ENCODE measurements at places on chromosomes 2 and 18.
A peak's percentile ranks its signal among the peaks of the same experiment; 100 is the strongest.

- DNase-seq, result no peak
These were observed 29.7 kb downstream of the IKZF2 start for GRCh38 chr2:213121690-213122089.

- no peak for DNase-seq
These were observed 24.0 kb upstream of the MARCO start for GRCh38 chr2:118918017-118918416.

- no peak for DNase-seq
These were observed 98.8 kb downstream of the HS6ST1 start for GRCh38 chr2:128219891-128220290.

GRCh38 chr2:176415937-176416499 lies 146.8 kb downstream of the MTX2 start:
- no peak for DNase-seq

GRCh38 chr2:204770735-204771134 lies 225.5 kb downstream of the PARD3B start:
- no peak for DNase-seq

DNA sequence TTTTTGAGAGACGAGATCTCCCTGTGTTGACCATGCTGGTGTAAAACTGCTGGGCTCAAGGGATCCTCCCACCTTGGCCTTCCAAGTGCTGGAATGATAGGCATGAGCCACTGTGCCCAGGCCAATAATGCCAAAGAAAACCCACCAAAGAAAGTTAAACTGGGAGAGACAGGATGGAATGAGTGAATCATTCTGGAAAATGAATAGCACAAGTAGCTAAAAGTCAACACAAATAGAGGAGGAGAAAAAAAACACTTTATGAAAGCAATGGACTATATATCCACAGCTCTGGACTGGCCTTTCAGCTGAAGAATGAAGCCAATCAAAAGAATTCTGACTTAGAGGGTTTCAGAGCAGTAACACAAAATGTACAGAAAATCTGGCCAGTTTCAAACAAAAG lies 23.9 kb downstream of the IAH1 start:
- no peak for DNase-seq

- no peak for DNase-seq
These were observed 374.0 kb downstream of the NCKAP5 start for GRCh38 chr2:133194362-133194655.

DNA sequence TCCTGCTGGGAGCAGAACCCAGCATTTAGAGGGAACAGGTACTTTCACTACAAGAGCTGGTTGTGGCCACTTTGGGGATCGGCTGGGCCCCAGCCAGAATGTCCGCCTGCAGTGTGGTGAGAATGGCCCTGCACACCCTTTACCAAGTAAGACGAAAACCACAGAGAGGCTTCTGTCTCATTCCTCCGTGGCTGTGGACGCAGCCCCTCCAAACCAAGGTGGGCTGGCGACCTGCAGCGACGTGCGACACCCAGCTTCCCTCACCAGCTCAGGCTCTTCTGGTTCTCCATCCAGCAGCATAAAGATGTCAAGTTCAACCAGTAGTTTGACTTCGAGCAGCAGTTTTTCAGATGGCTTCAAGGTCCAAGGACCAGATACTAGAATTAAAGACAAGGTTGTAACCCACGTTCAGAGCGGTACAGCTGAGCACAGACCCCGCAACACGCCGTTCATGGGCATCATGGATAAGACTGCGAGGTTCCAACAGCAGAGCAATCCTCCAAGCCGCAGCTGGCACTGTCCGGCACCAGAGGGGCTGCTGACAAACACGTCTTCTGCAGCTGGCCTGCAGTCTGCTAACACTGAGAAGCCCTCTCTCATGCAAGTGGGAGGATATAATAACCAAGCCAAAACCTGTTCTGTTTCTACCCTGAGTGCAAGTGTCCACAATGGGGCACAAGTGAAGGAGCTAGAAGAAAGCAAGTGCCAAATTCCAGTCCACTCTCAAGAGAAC lies 56.2 kb downstream of the WDSUB1 start:
- no peak for DNase-seq

- DNase-seq, result no peak
These were observed 137.9 kb downstream of the RDH14 start for GRCh38 chr2:18422432-18423165.

DNA sequence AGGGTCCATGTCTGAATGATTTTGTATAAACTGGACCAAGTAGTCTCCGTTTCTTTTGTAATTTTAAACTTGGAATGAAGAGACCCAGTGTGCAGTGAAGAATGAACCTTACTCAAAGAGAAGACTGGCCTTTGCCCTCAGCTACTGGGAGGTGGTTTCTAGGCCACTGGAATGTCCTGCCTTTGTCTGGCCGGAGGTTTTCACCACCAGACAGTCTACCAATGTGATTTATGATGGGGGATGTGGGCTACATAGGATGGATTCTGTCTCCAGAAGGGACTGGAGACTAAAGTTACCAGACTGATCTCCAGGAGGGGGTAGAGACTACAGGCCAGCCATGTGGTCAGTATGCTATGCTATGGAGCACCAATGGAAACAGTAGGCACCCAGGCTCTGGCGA lies 42.8 kb upstream of the RAB31 start:
- DNase-seq, result no peak

- DNase-seq, result no peak
These were observed 31.5 kb upstream of the MFF start for GRCh38 chr2:227293531-227293930.

GRCh38 chr2:232897598-232898408 lies 27.7 kb downstream of the SNORC start:
- DNase-seq, result no peak

DNA sequence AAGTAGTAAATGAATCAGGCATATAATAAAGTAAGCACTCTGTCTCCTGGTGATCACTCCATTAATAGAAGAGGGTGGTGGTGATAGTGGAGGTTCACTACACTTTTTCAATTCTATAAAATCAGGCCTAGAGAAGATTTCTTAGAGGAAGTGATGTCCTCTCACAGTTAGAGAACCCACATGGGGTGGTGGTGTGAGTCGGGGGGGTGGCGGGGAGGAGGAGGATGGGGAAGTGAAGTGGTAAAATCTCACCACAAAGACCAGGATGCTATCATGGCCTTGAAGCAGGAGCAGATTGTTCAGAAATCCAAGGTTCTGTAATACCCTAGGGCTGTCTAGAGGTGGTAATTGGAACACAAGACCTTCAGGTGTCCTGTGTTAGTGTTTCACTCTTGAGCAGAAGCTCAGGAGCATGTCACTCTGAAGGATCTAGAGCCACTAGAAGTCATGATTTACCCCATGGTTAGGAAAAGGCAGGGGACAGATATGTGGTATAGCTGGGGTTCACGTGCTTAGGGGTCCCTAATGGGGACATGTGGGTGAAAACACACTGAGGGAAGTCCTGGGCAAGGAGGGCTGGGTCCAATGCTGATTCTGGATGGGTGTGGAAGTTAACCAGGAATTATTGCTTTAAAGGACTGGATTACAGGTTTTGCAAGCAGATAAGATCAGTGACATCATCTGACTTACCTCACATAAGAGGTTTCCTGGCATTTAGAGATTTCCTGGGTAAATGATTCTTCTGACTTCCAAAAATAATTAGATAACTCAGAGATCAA lies 31.0 kb downstream of the RNF125 start:
- peak; percentile 12 for DNase-seq

GRCh38 chr18:77635451-77635850 lies 385.8 kb downstream of the GALR1 start:
- no peak for DNase-seq

DNA sequence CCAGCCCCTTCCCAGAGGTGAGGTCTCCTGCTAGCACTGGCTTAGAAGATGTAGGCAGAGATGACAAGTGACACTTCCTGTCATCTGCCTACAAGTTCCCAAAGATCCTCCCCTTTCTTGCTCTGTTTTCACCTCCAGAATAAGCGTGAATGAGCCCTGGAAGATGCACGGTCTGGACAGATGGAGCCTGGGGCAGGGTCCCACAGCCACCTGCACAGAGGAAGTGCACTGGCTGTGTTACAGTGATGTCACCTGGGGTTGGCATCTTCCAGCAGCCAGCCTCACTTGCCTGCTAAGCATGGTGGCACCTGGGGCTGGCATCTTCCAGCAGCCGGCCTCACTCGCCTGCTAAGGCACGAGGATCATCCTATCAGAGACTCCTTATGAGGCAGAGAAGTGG lies 32.3 kb downstream of the TMEM18 start:
- DNase-seq, result no peak

GRCh38 chr2:239522002-239522739 lies 121.4 kb upstream of the HDAC4 start:
- DNase-seq, result no peak

DNA sequence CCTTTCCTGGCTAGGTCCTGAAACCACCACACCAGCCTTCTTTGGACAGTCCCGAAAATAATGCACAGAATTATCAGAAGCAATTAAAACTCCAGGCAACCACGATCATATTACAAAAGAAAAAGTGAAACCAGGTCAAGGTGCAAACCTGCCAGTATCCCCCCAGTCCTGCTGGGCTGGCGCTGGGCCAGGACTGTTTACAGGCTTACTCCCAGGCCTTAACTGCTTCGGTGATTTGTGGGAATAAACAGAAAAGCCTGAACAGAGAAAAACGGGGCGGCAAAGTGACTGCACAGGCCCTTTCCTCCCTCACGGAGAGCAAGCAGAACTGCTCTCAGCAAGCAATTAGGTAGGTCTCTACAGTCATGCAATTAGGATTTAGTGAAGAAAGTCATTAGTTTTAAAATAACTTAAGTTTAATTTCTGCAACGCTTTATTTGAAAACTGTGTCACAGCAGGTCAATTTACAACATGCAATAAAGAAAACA lies 1.3 kb downstream of the HDAC4 start:
- peak; percentile 52 for DNase-seq

DNA sequence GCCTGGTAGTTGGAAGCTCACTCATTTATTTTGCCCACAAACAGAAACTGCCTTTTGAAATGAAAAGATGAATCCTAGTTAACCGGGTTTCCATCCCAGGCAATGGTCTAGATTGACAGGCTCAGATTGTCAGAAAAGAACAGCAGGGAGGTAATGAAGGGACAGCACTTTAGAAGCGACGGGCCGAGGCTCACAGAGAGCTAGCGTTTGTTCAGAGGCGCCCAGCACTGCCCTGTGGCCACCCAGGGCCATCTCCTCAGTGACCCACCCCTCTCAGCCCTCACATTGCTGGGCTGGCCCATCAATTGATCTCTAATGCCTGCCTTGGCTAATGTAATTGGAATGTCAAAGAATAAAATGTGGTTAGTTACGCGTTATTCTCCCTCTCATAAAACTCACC lies 304.8 kb downstream of the CDCA7 start:
- DNase-seq, result no peak

DNA sequence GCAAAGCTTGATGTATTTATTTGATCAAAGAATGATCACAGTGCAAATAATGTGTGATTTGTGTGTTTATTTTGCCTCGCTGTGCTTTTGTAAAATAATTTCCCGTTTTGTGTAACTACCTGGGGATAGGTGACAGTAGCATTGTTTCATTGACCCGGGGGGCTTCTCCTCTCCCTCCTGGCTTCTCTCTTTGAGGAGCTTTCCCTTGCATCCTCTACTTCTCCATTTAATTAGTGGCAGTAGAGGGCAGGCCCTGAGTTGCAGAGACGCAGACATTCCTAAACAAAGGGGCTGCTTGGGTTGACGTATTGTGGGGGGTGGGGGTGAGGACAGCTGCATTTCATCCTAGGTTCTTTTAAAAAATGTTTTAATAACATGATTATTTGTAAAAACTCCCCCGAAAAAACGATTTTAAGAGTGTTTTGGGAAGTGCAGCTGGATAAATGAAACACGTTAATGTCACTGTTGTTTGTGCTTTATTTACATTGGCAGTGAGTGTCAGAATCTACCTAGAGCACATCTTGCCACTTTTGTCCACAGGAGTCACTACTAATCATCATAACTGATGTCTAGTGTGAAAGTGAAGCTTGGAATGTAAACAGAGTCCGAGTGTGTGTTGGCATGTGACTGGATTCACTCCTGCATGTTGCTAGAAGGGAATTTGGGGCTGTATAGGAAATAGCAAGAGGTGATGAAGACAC lies 2.2 kb downstream of the NEDD4L start:
- DNase-seq, result no peak

DNA sequence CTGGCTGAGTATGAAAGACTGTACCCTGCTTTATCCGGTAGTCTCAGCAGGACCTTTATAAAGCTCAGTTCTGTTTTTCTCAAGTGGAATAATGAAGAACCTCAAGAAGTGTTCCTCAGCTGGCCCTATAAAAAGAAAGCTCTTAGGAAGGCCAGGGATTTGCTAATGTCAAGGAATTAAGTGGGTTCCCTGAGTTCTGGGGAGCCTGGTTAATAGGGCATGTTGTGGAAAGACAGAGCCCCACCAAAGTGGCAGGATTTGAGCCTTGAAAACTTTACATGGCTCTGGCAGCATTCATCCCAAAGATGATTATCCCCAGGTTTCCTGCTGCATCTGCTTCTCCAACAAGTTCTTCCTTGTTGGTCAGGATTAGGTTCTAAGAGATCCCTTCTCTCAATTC lies 6.9 kb upstream of the DYSF start:
- no peak for DNase-seq

- DNase-seq, result peak; percentile 41
These were observed 8.5 kb downstream of the RAB17 start for GRCh38 chr2:237581751-237582746.

DNA sequence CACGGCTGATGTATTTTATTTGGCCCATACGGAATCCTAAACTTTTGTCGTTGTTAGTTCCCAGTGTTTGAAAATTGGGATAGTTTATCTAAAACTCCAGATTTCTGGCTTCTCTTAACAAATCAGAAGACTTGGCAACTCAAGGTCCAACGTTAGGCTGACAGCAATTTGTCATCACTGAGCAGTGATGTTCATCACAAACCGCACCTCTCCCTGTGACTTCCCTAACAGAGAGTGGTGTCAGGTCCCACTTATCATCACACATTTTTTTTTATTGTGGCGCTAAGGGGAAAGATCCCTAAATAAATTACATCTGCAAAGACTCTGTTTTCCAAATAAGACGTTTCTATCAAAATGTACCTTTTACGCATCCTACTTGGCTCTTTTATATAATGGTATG lies 55.7 kb downstream of the RASGRP3 start:
- no peak for DNase-seq

- DNase-seq, result no peak
These were observed 56.3 kb downstream of the EPAS1 start for GRCh38 chr2:46353509-46353908.

GRCh38 chr2:9271691-9272090 lies 65.1 kb downstream of the ASAP2 start:
- no peak for DNase-seq

- DNase-seq, result no peak
These were observed 36.2 kb downstream of the TNS1 start for GRCh38 chr2:217966423-217967070.
